ENCODE measurements at places on chromosomes 4 and X.

GRCh38 chrX:125850693-125851092 lies 315.4 kb downstream of the DCAF12L2 start:
- no peak for DNase-seq

- no peak for DNase-seq
Observed at GRCh38 chr4:135573251-135573650, 1371.7 kb upstream of the PABPC4L start.

- no peak for DNase-seq
Observed at GRCh38 chrX:94600077-94600476, 926.1 kb downstream of the FAM133A start.

- no peak for DNase-seq
Observed at GRCh38 chrX:135557344-135557743, 36.9 kb downstream of the INTS6L start.

DNA sequence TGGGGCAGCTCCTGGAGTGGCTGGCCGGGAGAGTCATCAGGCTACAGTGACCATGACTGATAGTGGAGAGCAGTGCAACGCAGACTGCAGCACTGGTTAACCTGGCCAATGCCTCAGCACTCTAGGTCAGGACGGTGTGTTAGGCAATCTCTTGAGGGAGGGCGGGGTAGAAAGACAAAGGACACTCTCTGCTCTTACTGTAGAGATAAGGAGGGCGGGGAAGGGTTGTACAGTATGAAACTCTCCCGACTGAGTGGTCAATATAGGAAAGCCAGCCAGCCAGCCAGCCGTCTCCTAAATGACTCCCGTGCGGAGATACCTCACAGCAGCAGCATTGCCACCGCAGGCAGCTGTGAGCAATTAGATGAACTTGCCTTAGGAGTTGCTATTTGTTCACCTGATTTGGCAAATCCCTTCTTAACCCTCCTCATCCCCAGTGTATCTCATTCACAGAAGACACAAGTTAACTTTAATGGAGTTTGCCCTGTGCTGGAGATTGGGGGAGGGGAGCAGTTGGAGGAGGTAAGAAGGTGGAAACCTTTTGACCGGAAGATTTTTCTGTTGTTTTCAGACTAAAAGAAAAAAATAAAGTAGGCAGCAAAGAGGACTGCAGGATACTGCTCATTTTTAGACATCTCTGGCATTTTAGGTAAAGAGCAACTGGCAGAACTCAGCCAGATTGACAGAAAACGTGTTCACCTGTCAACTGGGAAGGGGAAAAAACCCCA lies 330.5 kb downstream of the HNRNPD start:
- no peak for DNase-seq

All from activated CD8-positive, alpha-beta memory T cell treated with anti-CD3 and anti-CD28 coated beads for 24 hours (primary cell).